ENCODE measurements at places on chromosomes 7 and 10.

- DNase-seq: no peak
Measured at GRCh38 chr7:18940593-18941134, 176.8 kb downstream of the TWIST1 start.

DNA sequence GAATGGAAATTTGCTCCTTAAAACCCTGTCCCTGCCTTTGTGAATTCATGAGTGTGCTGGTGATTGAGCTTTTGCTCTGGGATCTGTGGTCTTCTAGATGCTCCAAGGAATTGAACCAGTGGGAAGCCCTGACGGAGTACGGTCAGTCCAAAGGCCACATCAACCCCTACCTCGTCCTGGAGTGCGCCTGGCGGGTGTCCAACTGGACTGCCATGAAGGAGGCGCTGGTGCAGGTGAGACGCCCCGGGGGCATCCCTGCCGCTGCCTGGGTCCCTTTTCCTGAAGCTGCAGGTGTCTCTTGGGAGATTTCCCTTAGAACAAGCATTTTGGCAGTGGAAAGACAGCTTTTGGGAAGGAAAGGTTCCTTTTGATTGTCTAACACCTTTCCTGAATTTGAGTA lies 100.3 kb downstream of the TRRAP start:
- DNase-seq: no peak

GRCh38 chr7:31003097-31003496 lies 39.3 kb downstream of the GHRHR start:
- DNase-seq: no peak

DNA sequence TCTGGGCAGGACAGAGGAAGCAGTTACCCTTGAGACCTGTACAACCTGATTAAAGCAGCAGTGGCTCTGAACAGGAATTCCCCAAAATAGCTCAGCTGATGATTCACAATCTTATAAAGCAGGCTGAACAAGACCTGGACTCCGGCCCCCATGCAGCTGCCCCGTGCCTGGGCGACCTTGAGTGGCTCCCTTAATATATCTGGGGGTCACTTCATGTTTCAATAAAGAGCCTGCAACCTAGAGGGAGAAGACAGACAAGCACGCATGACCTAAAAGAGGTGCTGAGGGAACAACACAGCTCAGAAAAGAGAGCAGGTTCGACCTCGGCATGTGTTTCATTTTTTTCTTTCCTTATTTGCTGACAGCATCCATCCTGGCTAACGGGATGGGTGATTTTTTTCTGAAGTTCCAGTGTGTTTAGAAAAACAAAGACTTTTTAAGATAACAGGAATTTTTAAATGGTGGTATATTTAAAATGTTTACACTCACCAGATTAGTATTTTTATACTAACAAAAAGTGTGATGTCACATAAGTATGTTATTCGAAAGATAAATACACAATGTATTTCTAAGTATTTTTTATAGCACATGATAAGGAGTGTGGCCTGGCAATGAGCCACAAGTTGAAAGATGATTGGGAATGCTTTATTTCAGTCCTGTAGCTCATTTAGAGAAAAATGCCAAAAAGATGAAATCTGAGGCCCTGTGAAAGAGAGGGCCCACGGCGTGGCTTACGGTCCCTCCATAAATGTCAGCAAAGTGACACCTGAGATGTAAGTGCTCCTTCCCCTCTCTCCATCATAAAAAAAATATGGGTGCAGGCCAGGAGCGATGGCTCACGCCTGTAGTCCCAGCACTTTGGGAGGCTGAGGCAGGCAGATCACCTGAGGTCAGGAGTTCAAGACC lies 161.3 kb downstream of the SLIT1 start:
- DNase-seq: no peak

- no peak for DNase-seq
Measured at GRCh38 chr7:2904202-2904601, 60.1 kb upstream of the GNA12 start.

GRCh38 chr10:78236416-78237015 lies 202.9 kb downstream of the RPS24 start:
- no peak for DNase-seq

DNA sequence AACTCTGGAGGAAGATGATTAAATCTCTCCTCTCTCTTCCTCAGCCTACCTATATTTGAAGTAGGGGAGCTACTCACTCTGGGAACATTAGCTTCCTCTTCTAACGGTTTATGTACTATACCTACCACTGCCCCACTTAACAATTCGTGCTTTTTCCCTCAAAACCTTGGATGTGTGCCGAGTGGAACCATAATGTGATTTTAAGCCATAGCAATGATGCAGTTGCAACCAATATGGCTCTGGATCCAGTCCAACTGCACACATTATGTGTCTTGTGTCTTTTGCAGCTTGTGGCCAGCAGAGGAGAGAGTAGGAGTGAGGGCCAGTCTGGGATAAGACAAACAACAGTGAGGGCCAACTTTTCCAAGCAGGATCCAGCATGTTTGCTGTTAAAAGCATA lies 170.7 kb downstream of the GATA3 start:
- DNase-seq: no peak

DNA sequence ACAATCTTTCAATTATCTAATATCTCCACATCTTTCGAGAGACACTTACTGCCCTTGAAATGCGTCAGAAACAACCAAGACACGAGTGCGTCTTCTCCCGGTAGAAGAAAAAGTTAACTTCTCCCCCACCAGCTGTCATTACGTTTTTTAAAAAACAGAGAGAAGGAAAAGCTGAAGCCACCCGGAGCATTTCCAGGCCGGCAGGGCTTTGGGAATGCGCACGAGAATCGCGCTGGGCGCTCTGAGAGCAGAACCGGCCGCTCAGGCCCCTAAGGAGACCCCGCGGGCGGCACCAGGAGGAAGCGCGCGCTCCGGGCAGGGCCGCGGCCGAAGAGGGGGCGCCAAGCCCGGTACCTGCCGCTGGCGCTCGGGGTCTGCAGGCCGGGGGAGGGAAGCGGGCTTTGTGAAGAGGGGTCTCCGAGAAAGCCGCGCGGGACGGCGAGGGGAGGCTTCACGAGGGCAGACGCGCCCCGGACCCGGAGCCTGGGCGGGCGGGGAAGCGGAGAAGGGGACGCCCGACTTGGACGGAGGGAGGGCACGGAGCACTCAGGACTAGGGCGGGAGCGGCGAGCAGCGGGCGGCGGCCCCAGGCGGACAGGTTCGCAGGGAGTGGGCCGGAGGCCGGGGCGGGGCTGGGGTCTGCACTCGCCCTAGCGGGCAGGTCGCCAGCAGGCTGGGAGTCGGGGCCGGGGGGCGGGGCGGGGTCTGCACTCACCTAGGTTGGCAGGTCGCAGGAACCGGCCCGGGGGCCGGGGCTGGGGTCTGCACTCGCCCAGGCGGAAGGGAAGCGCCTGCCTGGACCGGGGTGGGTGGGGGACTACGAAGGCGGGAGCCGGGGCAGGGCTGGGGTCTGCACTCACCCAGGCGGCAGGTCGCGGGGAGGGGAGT lies 932 bp downstream of the ESYT2 start:
- DNase-seq: no peak

- no peak for DNase-seq
Measured at GRCh38 chr7:22378199-22378980, 21.4 kb upstream of the RAPGEF5 start.

DNA sequence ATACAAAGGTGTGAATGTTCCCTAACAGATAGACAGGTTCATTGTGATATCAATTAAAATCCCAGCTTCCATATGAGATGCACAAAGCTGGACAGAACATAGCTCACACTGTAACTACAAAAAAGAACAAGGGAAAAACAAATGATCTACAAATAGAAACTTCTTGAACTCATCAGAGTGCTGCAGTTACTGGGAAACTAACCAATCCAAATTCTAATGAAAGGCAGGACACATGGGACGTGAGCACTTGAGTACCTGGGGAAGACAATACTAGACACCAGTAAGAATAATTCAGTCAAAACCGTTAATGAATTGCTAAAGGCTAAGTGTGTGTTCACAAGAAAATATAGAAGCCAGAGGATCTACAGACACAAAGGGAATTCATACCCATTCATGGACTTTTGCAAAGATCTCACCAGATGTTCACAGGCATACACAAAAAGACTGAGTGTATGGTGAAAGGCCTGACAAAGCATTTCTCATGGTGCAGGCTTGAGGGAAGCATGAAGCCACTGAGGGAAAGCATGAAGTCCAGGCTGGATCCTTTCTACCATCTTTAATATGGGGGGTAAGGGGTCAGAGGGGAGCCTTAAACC lies 7.8 kb upstream of the GPR22 start:
- no peak for DNase-seq

GRCh38 chr10:106712988-106713387 lies 451.5 kb downstream of the SORCS1 start:
- DNase-seq: no peak

DNA sequence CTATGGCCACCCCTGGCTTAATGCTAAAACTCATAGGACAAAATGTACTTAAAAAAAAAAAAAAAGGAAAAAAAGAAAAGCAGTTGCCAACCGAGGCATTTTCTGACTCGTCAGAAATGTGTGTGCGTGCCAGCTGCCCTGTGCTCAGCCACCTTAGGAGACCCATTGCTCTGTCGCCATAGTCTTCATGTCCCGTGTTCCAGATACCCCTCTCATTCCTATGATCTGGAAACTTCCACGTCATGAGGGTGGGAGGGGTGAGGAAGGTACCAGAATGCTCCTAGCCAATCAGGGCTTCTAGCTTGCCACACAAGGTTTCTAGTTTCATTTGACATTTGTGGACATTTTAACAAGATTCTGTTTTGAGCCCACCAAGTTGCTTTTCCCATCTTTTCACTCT lies 212.9 kb downstream of the TCF7L2 start:
- no peak for DNase-seq

GRCh38 chr7:1024876-1025742 lies 19.2 kb upstream of the GPR146 start:
- DNase-seq: no peak

- DNase-seq: no peak
Measured at GRCh38 chr10:101235766-101236165, 6.5 kb upstream of the LBX1 start.

GRCh38 chr7:132275416-132276233 lies 300.6 kb downstream of the PLXNA4 start:
- no peak for DNase-seq

GRCh38 chr7:31478721-31479120 lies 35.2 kb upstream of the ITPRID1 start:
- DNase-seq: no peak

- no peak for DNase-seq
Measured at GRCh38 chr7:123271231-123271630, 71.5 kb upstream of the SLC13A1 start.

DNA sequence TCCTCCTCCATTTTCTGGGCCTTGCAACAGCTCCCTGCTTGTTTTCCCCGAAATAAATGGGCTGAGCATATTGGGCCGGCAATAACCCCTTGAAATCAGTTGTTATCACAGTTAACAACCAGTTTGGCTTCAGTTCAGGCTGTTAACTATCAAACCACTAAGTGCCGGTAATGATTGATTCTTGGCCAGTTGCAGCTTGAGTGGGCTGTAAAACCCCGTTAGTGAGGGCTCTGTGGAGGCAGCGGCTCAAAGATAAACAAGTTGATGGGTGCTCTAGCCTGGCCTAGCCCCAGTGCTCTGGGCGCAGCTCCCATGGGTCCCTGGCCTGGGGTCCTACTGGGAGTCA lies 8.3 kb downstream of the FGF8 start:
- no peak for DNase-seq

DNA sequence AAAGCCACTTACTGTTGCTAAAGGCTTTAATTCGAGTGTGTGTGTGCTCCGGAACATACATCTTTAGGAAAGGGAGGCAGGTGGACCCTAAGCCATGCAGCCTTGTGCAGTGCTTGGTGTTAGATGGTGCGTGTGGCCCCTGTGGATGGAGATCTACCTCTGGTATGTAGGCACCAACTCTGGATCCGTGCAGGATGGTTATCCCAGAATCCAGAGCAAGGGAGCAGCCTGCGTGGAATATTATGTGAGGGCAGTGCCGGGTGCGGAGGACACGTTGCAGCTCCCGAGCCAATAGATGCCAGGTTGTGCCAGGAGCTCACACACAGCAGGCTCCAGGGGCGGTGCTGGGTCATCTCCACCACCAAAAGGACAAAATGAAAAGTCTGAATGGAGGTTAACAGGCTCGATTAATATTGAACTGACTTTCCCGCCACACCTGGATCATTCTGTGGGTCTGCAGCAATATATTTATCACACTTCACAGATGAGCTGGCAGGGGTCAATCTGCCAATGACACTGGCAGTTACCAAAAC lies 143.0 kb upstream of the NPS start:
- no peak for DNase-seq

DNA sequence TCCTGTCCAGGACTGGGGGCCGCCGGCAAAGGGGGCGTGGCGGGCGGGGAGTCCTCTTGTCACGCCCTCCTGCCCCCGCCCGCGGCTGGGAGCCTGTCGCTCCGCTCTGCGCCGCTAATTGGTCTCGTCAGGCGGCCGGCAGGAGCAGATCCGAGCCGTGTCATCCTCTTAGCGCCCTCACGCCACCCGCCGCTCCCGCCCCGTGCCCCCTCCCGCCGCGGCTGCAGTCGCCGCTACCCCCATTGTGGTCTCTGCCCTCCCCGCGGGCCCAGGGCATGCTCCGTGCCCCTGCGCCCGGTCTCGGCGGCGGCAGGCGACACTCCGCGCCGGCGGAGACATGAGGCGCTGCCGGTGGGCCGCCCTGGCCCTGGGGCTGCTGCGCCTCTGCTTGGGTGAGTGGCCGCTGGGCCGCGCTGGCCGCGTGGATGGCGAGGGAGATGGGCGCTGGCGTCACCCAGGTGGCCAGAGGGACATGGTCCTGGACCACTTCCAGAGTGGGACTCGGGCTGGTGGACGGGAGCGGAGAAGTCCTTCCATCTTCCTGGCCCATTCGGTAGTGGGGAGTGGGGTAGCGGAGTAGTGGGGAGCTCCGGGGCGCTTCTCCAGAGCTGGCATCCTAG lies at the start of gene CDHR1:
Gene CDHR1 (plus strand): TSS at position 114 of the 620 bp plus-strand sequence. CDS start 224 bp downstream, at position 338.
- peak; percentile 24 for DNase-seq

DNA sequence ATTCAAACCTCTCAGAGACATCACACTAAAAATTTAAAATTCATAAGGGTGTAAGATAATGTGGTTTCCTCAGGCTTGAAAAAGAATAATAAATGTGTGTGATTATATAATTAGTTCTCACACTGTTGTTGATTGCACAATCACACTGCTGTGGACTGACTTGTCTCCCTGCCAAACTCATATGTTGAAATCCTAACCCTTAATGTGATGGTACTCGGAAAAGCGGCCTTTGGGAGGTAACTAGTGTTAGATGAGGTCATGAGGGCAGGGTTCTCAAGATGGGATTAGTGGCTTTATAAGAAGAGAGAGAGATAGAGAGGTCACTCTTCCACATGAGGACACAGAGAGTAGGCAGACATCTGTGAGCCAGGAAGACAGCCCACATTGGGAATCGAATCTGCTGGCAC lies 128.5 kb upstream of the COL1A2 start:
- no peak for DNase-seq

DNA sequence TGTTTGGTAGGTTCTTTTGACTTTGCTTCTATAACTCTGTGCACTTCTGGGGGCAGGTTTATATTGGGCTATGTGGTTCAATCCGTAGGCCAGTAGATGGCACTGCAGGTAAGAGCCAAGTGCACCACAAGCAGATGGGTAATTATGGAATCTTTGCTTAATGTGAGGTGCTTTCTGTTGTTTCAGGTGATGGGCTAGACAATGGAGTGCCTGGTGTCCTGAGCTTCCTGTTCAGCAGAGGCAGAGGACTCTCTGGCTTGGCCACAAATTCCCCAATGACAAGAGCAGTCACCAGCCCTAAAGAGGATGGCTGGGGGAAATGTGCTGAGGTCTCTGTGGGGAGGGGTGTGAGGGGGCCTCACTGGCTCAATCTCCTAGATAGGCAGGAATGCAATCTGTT lies 455.0 kb downstream of the CCSER2 start:
- no peak for DNase-seq
